ENCODE measurements at places on chromosomes 5 and 9.
A peak's percentile ranks its signal among the peaks of the same experiment; 100 is the strongest.

GRCh38 chr9:131119600-131119999, 5.8 kb upstream of the NUP214 start:
- no peak for DNase-seq

DNA sequence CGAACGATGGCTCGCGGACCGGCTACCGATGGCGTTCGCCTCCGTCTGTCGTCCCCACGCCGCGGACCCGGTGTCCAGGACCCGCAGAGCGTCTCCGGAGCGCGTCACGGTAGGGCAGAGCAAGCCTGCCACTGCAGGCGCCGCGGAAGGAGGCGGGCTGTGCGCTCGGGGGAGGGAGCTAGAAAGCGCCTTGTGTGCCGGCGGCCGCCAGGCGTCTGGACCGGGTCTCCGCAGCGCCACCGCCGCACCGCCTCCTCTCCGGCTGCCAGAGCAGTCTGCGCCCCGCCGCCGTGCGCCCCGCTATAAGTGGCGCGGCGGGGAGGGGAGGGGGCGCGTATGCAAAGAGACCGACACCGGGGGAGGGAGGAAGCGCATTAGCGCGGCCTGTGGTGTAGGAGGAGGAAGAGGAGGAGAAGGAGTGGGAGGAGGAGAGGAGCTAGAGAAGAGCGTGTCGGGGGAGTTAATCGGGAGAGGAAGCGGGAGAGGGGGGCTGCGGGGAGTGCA, at the start of gene ENC1:
ENC1 (minus strand) TSS at position 279 of the 504 bp plus-strand sequence. CDS start 4,243 bp downstream, outside the sequence.
- peak; percentile 68 for DNase-seq

DNA sequence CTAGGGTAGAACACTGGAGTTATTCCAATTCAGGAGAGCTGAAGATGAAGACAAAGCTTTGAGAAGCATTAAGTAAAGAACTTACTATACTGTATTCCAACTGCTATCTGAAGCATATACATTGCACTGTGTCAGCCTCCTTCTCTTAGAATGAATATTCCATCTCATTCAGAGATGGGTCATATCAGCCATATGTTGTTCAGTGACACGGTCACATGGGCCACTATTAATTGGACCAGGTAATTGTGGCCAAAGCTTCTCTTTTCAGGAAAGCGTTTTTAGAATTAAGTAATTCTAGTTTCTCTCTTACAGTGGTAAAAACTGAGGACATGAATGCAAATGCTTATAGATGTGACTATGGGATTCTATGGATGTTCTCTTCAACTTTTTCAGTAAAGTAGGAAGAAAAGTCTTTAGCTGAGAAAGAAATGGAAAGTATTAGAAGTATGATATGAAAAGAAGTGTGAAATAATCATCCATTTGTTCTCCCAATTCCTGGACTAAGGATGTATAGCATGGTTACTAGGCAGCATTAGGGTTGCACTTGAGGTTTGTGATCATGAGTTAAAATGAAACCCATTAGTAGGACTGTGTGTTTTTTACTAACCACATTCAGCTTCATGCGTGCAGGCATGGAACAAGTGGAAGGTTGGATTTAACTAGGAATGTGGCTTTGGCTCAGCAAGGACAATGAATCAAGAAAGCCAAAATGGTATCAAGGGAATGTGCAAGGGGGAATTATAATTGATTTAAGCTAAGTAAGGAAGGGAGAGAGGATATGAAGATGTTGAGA, 40.9 kb downstream of the CETN3 start:
- DNase-seq, result no peak

- DNase-seq, result no peak
Observed at GRCh38 chr9:30329431-30329830, 2055.0 kb upstream of the ACO1 start.

DNA sequence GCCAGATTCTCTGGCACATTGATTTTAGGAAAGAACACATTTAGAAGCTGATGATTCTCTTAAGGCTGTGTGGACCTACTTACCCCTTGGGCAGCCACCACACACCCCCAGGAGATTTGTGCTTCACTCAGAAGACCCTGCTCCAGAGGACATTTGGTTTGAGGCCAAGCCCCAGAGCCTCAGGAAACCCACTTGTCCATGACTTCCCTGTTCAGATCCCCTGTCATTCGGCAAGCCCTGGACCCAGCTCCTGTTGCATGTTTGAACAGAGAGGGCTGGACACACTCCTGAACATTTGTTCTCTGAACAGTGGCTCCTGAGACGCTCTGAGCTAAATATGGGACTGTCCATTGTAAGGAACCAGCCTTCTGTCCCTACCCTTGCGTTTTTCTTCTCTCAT, 82.1 kb downstream of the AMBP start:
- no peak for DNase-seq

- DNase-seq, result no peak
Observed at GRCh38 chr5:77999399-77999798, 223.3 kb upstream of the TBCA start.

DNA sequence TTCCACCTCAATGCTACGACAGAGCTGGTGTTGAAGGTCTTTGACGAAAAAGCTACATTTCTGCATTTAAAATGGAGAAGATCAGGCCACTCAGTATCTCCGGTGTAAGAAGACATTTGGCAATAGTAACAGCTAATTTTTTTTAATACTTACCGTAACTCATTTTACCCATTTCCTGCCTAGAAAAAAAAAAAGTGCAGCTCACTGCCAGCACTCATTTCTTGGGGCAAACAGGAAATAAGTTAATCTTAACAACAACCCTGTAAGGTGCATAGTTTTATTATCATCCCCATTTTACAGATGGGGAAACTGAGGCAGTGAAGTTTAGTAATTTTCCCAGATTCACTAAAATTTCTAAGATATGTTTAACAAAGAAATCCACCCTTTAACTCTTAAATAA, 27.4 kb upstream of the KCNMB1 start:
- no peak for DNase-seq

DNA sequence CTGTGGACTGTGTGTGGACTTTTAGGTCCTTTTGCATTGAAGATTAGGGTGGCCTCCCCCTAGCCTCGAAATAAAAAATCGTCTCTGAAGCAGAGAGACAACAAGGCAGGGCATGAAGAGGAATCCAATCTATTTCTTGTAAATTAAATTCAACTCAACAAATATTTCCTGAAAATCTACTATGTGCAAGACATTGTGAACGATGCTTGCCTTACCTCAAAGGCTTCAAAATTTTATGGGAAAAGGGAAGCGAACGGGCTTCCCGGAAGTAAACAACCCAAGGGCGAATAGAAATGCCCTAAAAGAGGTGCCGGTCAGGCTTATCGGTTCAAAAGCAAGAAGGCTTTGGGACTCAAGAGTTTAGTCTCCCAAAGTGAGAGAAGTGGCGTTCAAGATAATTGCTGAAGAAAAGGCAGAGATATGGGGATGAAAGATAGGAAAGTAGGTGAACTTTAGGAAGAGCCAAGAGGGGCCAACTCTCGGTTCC, 525 bp downstream of the KIF24 start:
- DNase-seq, result peak; percentile 39

- DNase-seq, result no peak
Observed at GRCh38 chr5:10116594-10116993, 133.1 kb downstream of the ATPSCKMT start.

DNA sequence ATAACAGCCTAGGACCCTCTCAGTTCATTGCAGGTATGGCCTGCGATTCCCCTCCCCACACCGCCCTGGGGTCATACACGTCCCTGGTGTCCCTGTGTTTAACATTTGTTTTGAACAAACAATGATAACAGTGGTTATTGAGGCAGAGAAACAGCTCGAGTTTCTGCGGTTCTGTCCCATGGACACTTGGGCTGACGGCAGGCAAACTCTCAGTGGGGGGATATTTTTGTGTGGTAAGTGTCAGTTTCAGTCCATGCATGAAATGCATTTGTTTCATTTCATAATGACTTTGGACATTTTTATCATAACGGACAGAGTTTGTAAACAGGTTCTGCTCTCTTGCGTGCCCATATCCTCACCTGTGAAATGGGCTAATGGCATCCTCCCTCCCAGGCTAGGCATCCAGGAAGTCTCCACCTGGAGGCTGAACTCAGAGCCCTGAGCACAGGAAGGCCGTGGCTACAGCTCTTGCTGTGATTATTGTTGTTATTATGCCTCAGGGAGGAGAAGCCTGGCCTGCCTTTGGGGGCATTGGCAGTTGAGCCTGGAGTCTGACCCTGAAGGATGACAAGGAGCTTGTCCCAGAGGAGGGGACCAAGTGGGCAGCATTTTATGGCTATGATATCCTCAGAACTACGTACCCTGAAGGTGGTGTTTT, 190.9 kb downstream of the GADD45G start:
- DNase-seq, result no peak

GRCh38 chr5:143800715-143801114, 11.2 kb upstream of the HMHB1 start:
- DNase-seq, result no peak

DNA sequence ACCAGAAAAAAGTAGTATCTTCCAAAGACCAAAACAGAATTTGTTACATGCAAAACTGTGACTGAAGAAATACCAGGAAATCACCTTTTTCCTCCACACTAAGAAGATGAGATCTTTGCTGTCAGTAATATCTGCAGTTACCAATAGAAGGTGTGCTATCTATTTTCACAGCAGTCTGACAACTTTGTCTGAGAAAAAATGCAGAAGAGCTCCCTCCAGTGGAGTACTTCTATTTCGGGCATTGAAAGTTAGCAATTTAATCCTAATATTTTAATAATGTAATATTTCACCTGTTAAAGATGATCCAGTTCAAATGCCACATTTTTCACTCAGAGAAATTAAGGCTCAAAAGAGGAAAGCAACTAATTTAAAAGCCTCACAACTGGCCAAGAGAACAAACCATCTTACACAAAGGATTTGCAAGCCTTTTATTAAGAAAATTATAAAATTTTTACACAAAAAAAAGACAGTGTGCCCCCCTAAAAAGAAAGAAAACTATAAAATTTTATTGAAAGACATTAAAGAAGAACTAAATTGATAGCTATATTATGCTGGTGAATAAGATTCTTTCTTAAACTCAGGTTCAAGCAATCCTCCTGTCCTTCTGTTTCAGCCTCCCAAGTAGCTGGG, 50.6 kb downstream of the DEPDC1B start:
- peak; percentile 57 for DNase-seq

DNA sequence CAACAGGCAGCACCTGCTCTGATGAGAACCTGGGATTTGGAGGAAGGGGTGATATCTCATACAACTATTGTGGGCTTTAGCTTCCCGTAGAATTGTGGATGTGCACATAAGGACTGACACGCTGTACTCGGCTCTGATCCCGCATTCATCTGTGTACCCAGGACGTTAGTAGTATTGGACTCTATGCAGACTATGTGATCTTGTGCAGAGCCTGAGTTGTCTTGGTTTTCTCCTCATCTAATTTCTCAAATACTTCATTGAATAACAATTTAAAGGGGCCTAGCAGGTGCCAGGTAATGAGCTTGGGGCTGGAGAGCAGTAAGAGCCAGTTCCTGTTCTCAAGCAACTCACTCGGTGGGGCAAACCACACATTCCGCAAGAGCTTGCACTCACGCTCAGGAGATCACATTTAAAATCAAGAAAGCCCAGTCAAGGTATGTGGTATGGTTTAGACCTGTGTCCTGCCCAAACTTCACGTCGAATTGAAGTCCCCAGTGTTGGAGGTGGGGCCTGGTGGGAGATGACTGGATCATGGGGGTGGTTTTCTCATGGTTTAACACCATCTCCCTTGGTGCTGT, 14.8 kb downstream of the C5orf15 start:
- DNase-seq, result no peak
